Kidney (tissue), 22 donors: ENCODE measurements at places on chromosomes 2 and 18. TPM values are rescaled to one million over a fixed set of nuclear protein-coding genes. Genes with fewer than 3 reads are reported as not detected.

- H3K36me3 ChIP-seq = no peaks in the 10 kb centered on the region
- DNase-seq = no peak
- no peak overlapping the region for H3K27ac ChIP-seq
Observed at GRCh38 chr2:184956856-184957255, 358.5 kb downstream of the ZNF804A start.

GRCh38 chr2:205617905-205618304 is 64.4 kb upstream of the NRP2 start:
- H3K4me3 ChIP-seq = no peak overlapping the region
- DNase-seq = no peak
- H3K27ac ChIP-seq = no peak overlapping the region
- H3K27me3 ChIP-seq = no peaks in the 10 kb centered on the region

TANC1 gene
- 39.0 TPM for total RNA-seq

KDM3A gene
- total RNA-seq = 43.8 TPM

- no peaks in the 10 kb centered on the region for H3K36me3 ChIP-seq
- no peak for DNase-seq
- no peaks in the 10 kb centered on the region for H3K27me3 ChIP-seq
Observed at GRCh38 chr2:128792476-128793054, 473.9 kb upstream of the HS6ST1 start.

DNA sequence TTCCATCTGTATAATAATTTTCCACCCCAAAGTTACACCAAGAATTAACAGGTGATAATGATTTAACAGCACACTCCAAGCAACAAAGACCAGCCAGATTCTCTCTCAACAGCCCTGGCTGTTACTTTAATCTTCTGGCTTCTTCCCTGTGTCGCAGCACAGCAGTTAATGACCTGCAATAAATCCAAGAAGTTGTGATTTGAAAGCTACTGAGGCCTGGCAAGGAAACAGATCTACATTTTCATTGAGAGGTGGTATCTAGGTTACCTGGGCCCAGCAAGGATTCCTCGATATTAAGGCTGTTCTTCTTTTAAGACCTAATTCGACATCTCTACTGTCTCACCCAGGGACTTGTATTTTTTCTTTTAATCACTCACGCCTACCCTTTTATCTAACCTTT is 433.8 kb downstream of the NBAS start:
- no peaks in the 10 kb centered on the region for H3K27me3 ChIP-seq
- H3K4me1 ChIP-seq = no peaks in the 10 kb centered on the region
- H3K36me3 ChIP-seq = no peaks in the 10 kb centered on the region

GRCh38 chr2:62653582-62654422 is 51.7 kb upstream of the EHBP1 start:
- H3K4me1 ChIP-seq = peaks cover 2% of the 10 kb centered on the region
- H3K27me3 ChIP-seq = no peaks in the 10 kb centered on the region
- no peak overlapping the region for H3K4me3 ChIP-seq
